Left renal pelvis (tissue), 4 donors: ENCODE measurements at places on chromosomes 2 and 18.

- no peak for DNase-seq
Measured at GRCh38 chr18:36126668-36127067, 2.5 kb downstream of the SLC39A6 start.

DNA sequence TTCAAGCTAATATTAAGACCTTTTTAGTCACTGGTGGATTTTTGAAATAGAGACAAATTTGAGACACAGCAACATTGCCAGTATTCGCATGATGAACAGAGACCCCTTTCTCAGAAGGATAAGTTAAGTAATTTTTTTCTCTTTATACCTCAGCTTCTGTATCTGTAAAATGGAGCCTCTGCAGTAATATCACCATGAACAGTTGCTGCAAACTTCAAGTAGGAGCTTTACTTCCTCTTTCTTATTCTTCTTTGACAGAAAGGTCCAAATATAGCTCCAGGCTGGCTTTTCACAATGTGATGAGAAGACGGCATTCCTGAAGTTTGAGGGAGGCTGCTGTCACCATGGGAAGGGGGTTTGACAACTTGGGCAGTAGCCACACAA, 158.7 kb downstream of the TDRD15 start:
- DNase-seq: no peak

- no peak for DNase-seq
Measured at GRCh38 chr2:235096447-235096846, 144.6 kb downstream of the SH3BP4 start.

GRCh38 chr18:48033790-48034650, 103.6 kb upstream of the SMAD2 start:
- DNase-seq: no peak
